Cortex of kidney (tissue), 1 donor: ENCODE measurements at places on chromosomes 5 and 9.

- no peak for DNase-seq
These were observed 80.7 kb downstream of the ANKRD55 start for GRCh38 chr5:56152437-56152836.

DNA sequence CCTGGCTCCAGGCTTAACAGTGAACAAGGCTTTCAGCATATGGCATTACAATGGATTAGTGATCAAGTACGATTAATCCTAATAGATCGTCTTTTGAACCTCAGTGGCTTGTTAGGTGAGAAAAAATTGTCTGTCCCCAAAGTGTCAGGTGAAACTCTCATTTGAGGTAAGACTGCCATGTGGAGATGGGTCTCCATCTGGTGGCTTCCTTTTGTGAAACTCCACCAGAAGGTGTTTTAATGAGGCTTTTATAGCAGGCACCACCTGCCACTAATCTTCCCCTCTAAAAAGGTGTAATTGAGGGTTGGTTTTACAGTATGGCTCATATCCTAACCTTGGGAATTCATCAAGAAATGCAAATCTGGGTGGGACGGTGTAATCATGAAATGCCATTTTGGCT is 471.1 kb upstream of the MPDZ start:
- DNase-seq = no peak

GRCh38 chr5:42596817-42597216 is 159.8 kb upstream of the CCDC152 start:
- no peak for DNase-seq

DNA sequence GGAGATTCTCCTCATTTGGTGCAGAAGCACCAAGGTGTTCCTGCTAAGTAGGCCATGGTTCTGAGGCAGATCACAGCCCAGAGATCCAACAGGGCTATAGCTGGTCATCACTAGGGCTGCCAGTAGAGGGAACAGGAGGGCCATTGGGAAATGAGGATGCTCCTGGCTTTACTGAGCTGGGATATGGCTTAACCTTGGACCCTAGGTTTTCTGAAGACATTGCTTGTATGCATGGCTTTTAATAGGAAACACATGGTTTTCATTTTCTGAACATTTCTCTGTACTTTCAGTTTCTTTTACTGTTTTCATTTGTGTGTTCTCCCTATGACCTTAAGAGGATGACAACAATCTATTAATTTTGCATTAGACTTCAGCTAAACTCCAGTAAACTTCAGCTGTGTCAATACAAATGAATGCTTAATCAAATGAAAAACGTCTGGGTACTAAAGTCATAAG is at the start of gene IFNW1:
Gene IFNW1 (minus strand): TSS at position 406 of the 456 bp plus-strand sequence. CDS start 262 bp downstream, at position 144.
- DNase-seq = no peak

GRCh38 chr9:98418578-98419259 is 163.3 kb upstream of the TBC1D2 start:
- no peak for DNase-seq
